Activated T-helper 17 cell treated with anti-CD3 and anti-CD28 coated beads, Interleukin-2, amount 50 U/mL, for 72 hours (primary cell): ENCODE measurements at places on chromosomes 1 and 21.

- no peak for ATAC-seq
These were observed 199.4 kb upstream of the DAB1 start for GRCh38 chr1:57623039-57623790.

DNA sequence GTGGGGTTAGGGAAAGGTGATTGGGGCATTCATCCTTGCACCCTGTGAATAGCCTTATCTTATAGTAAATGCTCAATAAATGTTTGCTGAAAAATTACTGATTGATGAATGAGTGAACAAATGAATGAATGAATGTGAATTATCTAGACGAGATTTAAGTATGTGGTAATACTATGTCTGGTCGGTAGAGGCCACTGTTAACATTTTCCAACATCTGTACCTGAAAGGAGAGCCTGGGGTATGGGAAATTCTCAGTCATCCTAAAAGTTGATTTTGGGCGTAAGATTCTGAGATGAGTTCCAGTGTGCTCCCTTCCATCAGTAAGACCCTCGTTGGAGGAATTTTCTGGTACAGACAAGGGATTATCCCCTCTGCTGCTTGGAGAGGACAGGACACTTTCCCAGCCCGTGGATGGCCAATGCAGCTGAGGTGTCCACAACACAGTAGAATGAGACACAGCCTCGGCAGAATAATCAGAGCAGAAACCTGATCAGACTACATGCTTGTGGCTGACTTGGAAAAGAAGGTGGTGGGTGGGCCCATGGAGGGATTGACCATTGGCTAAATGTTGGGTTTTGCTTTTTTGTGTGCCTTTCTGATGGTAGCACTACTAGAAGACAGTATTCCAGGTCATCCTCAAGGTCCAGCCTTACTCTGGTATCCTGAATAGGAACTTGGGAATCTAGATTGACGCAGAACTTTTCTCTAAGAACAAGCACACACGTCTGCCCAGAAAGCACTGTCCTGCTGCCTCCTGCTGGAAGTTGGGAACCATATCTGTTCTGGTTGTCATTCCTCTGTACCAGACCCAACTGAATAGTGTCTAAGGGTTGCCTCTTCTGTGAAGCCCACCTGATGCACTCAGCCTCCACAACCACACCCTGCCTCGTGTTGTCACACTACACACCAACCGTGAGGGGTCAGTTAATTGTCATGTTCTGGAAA lies 262.0 kb downstream of the TNR start:
- ATAC-seq = peak; percentile 23

DNA sequence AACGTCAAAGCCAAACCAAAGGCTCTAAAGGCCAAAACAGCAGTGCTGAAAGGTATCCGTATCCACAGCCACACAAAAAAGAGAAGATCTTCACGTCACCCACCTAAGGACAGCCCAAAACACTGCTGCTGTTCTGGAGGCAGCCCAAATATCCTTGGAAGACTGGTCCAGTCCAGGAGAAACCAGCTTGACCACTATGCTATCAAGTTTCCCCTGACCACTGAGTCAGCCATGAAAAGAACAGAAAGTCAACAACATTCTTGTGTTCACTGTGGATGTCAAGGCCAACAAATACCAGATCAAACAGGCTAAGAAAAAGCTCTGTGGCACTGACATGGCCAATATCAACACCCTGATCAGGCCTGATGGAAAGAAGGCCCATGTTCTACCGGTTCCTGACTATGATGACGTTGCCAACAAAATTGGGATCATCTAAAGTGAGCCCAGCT lies 32.1 kb downstream of the ARID4B start:
- no peak for ATAC-seq

GRCh38 chr1:43129426-43129825 lies 42.7 kb downstream of the EBNA1BP2 start:
- ATAC-seq = no peak

- ATAC-seq = no peak
These were observed 575.9 kb downstream of the USP25 start for GRCh38 chr21:16305686-16306085.

DNA sequence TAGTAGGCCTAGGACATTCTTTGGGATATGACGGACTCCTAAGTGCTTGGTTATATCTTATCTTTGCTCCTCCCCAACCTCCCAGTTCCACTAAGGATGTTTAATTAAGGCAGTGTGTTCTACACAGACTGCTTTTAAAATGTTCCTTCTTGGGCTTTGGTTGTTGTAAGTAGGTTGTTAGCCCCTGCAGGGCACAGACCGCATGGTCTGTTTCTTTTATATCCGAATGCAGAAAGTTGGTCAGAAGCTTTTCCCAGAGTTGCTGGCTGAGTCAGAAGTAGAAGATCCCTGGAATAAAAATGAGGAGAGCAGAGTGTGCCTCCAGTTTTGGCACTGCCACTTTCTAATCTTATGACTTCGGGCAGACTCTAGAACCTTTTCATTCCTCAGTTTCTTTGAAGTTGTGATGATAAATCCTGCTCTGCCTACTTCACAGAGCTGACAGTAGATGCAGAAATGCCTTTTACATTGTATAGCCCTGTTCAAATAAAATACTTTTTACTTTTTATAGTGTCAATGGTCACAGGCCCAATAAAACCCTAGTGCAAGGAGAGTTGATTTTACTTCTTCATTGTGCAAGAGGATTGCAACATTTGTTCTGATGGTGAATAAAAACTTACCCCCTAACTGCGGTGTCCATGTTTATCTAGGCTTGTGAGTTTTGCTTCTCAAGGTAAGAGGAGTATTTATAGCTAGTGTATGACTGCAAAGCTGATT lies 18.4 kb downstream of the FMN2 start:
- no peak for ATAC-seq

DNA sequence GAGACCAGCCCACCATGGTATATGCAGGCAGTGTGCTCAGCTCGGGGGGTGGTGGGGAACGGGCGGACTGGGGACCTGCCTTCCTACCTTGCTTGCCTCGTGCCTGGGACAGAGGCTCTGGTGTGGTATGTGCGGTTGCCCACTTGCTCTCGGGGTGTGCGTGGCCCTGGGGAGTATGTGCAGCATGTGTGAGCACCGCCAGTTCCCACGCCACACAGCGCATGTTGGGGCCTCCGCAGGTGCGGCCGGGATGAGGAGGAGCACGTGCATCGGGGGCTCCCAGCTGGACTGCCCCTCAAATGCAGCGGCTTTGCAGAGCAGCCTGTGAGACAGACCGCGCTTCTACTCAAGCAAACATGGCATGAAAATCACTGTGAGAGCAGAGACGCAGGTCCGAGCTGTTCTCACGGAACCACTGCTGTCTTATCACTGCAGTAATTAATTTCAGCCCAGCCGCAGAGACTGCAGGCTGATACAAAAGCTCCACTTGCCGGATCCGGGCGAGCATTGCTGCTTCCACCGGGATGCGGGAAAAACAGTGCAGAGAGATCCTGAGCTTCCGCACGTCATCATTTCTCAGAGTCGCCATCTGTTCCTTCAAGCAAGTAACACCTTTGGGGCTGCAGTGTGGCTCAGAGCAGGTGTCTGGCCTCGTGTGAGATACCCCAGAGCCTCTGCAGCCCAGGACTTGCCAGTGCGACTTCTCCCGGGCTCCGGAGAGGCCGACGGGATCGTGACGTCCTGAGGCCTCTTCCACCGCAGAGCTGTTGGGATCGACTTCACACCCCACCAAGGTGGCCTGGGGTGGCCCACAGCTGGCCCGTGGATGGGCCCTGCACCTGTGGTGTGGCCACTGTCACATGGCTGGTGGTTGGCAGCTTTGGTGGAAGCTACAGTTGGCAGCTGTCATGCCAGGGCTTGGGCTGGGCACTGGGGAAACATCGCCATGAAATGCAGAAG lies 92.6 kb upstream of the ACTRT2 start:
- ATAC-seq = no peak
